Stimulated activated CD4-positive, alpha-beta T cell treated with anti-CD3 and anti-CD28 coated beads, TNF-alpha, amount 100 ng/mL, for 48 hours (primary cell): ENCODE measurements at places on chromosomes 12 and 14.

DNA sequence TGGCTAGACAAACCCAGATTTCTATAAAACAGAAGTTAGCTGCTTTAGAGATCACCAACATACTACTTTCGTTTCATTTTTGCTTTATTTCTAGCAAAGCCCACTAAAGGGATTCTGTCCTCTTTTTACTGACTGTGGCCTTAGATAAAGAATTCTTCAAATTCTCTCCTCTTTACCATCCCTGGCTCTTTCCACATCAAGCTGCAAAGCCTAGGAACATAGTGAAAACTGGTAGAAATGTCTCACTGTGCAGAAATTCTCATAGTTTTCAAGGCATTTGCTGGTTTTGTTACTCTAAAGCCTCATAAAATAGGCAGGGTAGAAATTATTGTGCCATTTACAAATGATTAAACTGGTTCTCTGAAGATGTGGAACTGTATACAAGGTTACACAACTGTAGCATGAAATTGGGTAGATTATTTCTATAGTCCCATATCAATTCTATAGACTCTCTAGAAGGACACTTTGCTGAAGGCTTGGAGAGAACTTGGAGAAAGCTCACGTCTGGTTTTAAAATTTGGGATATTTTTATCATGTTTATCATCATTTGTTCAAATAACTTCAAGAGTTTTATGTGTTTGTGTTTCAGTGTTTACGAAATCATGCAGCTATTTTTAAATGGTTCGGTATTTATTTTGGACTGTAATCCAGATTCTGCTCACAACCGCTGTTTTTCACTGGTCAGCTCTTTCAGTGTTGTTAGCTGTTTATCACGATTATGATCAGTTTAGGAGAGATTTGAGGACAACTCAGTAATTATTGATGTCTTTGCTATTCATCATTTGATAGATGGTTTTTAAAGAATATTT, 36.7 kb upstream of the CSRP2 start:
- no peak for DNase-seq

DNA sequence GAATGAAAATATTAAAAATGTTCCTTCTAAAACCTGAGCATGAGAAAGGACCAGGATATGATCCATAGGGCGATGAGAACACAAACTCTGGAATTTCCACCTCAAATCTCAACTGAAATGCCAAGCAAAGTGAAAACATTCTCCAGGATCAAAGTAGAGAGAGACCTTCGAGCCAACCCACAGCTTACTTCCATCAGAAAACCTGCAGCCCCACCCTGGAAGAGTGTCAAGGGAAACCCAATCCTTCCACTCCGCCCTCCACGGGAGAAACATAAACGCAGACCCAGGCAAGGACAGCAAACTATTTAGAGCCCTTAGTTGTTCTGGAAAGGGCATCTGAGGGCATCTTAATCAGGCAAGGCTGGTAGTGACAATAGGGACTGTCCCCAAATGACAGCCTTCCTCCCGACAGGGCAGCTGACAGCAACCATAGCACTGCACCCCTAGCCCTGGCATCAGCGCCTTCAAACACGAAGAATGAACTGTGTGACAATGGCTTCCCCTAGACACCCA, 21.8 kb downstream of the SLC15A4 start:
- DNase-seq: no peak

- no peak for DNase-seq
Observed at GRCh38 chr12:73421832-73422231, 1115.8 kb upstream of the ATXN7L3B start.

DNA sequence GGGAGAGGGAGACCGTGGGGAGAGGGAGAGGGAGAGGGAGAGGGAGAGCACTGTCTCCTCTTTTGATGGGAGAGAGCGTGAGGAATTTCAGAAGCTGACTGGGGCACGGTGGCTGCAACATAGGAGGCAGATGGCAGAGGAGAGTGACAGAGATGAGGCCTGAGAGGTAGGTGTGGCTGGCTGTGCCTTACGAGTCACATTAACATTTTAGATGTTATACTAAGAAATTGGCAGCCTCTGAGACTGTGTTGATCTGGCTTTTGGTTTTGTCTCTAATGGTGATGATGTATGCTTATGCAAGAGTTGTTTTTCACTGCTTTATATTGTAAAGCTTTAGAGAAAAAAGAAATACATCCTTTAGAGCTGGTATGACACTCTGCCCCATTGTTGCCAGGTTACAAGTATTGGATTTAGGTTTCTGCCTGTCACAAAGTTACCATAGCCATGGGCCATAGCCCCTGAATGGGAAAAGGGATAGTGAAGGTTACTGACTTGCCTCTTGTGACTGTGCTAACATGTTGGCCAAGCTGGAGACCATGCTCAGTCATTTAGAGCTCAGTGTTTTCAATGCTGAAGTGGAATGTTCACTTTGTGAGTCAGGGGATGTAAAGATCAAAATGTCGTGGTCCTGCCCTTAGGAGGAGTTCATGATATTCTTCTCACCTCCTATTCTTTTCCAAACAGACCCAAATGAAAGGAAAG, 186.2 kb downstream of the SYNE2 start:
- DNase-seq: no peak

GRCh38 chr14:73753887-73754795, 40.0 kb upstream of the PNMA1 start:
- no peak for DNase-seq

DNA sequence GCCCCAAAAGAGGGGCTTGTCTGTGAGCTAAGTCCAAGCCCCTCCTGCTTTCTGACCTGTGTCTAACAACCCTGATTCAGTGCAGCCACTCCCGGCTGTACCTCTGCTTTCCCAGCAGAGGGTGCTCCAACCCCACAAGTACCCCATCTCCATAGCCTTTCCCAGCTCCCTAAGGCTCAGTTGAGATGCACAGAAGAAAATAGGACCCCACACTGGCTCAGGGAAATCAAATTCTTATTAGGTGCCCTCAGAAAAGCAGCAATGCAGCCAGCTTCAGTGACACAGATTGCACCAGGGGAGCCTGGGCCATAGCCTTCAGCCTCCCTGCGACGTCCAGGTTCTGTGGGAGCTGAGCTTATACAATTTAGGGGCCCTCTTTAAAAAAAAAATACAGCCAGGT, 49.9 kb downstream of the LRRC74A start:
- DNase-seq: peak; percentile 36

DNA sequence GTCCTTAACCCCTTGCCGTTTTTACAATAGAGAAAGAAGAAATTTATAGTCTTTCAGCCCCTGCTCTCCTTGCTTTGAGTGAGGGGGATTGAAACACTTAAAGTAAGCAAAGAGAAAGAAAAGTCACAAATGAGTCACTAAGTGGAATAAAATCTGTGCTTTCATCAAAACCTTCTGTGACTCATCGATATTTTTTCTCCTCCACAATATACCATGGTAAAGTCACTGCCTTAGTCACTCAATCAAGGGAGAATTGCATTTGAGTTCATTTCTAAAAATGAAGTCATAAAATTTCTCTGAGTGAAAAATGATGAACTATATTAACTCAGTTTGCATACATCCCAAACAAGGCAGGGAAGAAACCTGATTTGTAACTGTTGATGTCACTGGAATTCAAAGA, 470.3 kb downstream of the FOXG1 start:
- no peak for DNase-seq

DNA sequence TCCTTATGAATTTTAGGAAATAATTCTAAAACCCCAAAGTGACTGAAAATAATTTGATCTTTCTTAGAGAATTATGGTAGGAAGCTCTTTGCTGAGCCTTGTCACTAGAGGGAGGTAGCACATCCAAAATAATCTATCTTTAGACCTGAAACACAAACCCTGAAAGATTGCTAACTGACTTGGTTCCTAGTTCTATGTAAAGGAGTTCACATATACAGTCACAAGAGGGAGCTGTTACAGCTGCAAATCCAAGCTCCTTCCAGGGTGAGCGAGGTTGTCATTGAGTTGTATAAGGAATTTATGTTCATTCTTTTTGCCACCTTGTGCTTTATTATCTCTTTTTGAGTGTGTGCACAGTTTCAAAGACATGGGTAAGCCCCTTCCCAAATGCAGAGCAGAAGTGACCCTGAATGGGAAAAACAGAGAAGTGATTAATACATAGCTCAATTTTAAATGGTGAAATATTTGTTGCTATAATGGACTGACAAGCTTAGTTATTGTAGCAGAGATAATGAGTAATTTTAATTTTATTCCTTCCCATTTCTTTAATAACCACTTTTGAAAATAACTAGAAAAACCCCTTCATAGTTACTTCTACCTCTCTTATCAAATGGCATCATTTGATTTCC, 387.9 kb downstream of the DAD1 start:
- DNase-seq: no peak
